Right lobe of liver (tissue), 6 donors: ENCODE measurements at places on chromosomes 7 and 10.

- H3K36me3 ChIP-seq = no peaks in the 10 kb centered on the region
- H3K4me1 ChIP-seq = no peaks in the 10 kb centered on the region
- H3K27me3 ChIP-seq = no peaks in the 10 kb centered on the region
- no peak overlapping the region for H3K4me3 ChIP-seq
- no peak overlapping the region for H3K27ac ChIP-seq
Measured at GRCh38 chr10:3902809-3903410, 117.9 kb upstream of the KLF6 start.

DNA sequence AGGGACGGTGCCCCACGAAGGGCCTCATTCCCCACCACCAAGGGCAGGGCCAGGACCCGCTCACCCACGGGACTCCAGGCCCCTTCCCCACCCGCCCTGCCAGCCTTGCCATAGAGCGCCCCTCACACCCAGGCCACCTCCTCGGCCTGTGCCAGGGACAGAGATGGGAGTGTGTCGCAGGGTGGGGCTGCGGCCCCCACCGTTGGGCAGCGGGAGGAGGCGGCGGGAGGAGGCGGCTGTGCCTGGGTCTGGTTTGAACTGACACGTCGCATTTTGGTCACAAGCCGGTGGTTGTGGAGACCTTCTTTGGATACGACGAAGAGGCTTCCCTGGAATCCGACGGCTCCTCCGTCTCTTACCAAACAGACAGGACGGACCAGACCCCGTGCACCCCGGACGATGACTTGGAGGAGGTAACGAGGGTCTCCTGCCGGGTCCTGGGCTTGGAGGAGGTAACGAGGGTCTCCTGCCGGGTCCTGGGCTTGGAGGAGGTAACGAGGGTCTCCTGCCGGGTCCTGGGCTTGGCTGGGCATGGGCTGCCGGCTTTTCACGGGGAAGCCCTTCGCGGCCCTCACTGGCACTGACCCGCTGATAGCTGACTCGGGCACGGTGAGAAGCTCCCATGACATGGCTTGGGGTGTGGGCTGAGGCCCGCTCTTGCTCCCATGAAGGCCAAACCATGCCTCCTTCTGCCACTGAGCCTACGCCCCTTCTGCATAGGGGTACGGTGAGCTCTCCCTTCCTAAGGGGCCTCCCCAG, 46.4 kb upstream of the DPYSL4 start:
- no peaks in the 10 kb centered on the region for H3K36me3 ChIP-seq
- no peak overlapping the region for H3K27ac ChIP-seq
- H3K4me3 ChIP-seq = no peak overlapping the region
- no peaks in the 10 kb centered on the region for H3K27me3 ChIP-seq
- peak; percentile 14 for DNase-seq
- H3K4me1 ChIP-seq = no peaks in the 10 kb centered on the region

DNA sequence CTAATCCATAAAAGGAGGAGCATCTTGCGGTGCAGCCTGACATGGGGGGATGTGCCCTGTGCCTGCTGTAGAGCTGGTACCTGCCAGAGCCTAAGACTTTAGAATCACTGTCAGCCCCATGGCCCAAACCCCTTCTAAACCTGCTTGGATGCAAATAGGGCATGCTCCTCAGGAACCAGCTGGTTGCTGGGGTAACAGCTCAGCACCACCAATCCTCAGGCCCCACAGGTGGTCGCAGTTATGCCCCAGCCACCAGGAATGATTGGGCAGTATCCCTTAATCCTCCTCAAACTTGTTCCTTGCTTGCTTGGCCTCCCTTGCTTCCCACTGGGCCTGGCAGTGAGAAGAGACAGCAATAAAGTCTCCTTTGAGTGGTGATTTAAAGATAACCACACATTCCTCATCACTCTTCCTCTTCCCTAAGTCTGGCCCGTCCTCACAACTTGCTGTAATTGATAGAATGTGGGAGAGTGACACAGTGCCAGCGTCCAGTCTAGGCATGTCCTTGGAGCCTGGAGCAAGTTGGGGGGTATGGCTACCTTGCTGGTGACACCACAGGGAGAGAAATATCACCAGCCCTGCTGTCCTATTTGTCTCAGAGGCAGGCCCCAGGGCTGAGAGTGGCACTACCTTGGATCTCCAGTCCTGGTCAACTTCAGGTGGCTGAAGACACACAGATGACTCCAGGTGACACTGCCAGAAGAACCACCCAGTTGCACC, 43.0 kb downstream of the VSTM4 start:
- H3K36me3 ChIP-seq = no peaks in the 10 kb centered on the region
- peaks cover 17% of the 10 kb centered on the region for H3K4me1 ChIP-seq
- DNase-seq = no peak
- H3K27me3 ChIP-seq = no peaks in the 10 kb centered on the region

DNA sequence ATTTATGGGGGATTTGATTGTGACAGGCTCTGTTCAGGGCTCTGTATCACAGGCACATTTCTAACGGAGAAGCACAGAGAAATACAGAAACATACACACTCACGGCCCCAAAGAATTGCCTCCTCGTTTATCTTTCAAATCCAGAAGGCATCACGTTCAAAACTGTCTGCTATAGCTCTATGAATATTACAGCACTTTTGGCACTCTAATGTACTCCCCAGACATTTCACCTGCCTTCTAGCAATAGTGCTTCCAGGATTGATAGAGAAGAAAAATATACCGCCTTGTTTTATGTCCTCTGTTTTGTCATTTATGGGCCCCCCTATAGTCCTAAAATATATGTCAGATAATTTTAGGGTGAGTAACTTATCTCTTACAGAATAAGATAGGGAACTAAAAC, 947.5 kb downstream of the ANKRD7 start:
- H3K27ac ChIP-seq = no peak overlapping the region
- H3K4me1 ChIP-seq = no peaks in the 10 kb centered on the region
- H3K36me3 ChIP-seq = no peaks in the 10 kb centered on the region
- no peak overlapping the region for H3K4me3 ChIP-seq
- no peak for DNase-seq

DNA sequence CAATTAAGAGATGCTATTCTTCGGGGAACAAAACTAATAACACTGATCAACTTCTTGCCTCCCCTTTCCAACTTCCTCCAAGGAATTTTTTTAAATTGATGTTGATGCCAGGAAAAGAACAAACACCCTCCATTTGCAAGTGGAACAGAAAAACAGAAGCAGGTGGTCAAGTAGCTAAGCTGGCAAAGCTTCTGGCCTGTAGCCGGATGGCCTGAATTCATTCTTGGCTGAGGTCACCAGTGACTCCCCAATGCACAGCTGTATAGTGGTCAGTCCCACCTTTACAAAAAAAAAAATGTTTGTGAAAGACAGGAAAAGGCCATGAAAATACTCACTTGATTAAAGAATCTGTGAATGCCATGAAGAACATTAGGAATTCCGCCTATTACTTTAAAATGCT, 39.1 kb downstream of the DOCK4 start:
- H3K36me3 ChIP-seq = no peaks in the 10 kb centered on the region
- no peak overlapping the region for H3K4me3 ChIP-seq
- H3K27ac ChIP-seq = no peak overlapping the region
- DNase-seq = no peak
- no peaks in the 10 kb centered on the region for H3K27me3 ChIP-seq

DNA sequence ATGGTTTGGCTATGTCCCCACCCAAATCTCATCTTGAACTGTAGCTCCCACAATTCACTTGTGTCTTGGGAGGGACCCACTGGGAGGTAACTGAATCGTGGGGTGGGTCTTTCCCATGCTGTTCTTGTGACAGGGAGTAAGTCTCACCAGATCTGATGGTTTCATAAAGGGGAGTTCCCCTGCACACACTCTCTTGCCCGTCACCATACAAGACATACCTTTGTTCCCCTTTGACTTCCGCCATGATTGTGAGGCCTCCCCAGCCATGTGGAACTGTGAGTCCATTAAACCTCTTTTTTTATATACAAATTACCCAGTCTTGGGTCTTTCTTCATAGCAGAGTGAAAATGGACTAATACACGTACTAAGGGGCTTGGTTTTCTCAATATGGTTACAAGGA, 106.7 kb downstream of the SFMBT2 start:
- H3K27ac ChIP-seq = no peak overlapping the region
- DNase-seq = no peak
- H3K4me3 ChIP-seq = no peak overlapping the region
- no peaks in the 10 kb centered on the region for H3K4me1 ChIP-seq
- H3K27me3 ChIP-seq = no peaks in the 10 kb centered on the region
- H3K36me3 ChIP-seq = no peaks in the 10 kb centered on the region

- H3K36me3 ChIP-seq = no peaks in the 10 kb centered on the region
- H3K27ac ChIP-seq = no peak overlapping the region
- no peak overlapping the region for H3K4me3 ChIP-seq
- no peaks in the 10 kb centered on the region for H3K4me1 ChIP-seq
- DNase-seq = no peak
Measured at GRCh38 chr7:14478834-14479510, 423.6 kb downstream of the DGKB start.

GRCh38 chr10:36446881-36447280, 678.5 kb upstream of the ANKRD30A start:
- H3K27ac ChIP-seq = no peak overlapping the region
- no peaks in the 10 kb centered on the region for H3K36me3 ChIP-seq
- no peaks in the 10 kb centered on the region for H3K4me1 ChIP-seq
- no peaks in the 10 kb centered on the region for H3K27me3 ChIP-seq
- no peak for DNase-seq

DNA sequence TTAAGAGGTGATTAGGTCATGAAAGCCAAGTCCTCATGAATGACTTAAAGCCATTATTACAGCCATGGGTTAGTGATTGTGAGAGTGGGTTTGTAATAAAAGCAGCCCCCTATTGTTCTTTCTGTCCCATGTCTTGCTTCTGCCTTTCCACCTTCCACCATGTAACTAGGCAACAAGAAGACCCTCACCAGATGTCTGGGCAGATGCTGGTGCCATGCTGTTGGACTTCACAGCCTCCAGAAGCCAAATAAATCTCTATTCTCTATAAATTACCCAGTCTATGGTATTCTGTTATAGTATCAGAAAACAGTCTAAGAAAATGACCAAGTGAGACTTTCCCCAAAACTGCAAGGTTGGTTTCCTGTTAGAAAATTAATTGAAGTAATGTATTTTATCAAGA, 460.3 kb upstream of the ADARB2 start:
- no peak overlapping the region for H3K27ac ChIP-seq
- no peak for DNase-seq
- H3K4me3 ChIP-seq = no peak overlapping the region
- H3K27me3 ChIP-seq = no peaks in the 10 kb centered on the region

DNA sequence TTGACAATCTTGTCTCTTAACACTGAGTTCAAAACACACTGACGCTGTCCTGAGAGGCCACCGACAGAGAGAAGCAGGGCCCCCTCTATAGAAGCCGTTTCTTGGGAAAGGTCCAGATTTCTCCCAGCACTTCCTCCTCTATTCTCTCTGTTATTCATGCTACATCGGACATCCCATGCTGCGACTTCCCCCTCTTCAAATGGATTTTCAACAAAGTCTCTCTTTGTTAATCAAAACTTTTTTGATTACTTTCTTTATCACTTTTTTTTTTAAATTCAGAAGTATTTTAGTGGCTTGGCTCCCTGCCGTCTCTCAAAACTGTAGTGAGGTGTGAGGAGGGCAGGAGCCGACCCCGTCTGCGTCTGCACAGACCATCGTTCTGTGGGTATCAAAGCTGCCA, 298.9 kb upstream of the PITRM1 start:
- no peak overlapping the region for H3K4me3 ChIP-seq
- no peak overlapping the region for H3K27ac ChIP-seq
- no peaks in the 10 kb centered on the region for H3K27me3 ChIP-seq
- H3K36me3 ChIP-seq = no peaks in the 10 kb centered on the region
- no peak for DNase-seq
- no peaks in the 10 kb centered on the region for H3K4me1 ChIP-seq

GRCh38 chr7:70044064-70044463, 445.8 kb downstream of the AUTS2 start:
- H3K27me3 ChIP-seq = no peaks in the 10 kb centered on the region
- H3K36me3 ChIP-seq = no peaks in the 10 kb centered on the region
- H3K4me3 ChIP-seq = no peak overlapping the region
- H3K4me1 ChIP-seq = no peaks in the 10 kb centered on the region

DNA sequence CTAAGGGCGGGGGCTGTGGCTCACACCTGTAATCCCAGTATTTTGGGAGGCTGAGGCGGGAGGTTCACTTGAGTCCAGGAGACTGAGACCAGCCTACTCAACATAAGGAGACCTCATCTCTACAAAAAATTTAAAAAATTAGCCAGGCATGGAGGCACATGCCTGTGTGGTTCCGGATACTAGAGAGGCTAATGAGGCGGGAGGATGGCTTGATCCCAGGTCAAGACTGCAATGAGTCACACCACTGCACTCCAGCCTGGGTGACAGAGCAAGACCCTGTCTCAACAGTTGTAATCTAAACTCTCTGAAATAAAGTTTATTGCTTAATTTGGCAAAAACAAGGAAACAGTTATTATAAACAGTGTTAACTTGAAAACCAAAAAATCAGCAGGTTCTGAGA, 123.3 kb downstream of the USP6NL start:
- no peaks in the 10 kb centered on the region for H3K4me1 ChIP-seq
- no peak overlapping the region for H3K4me3 ChIP-seq
- no peak overlapping the region for H3K27ac ChIP-seq
- no peak for DNase-seq

DNA sequence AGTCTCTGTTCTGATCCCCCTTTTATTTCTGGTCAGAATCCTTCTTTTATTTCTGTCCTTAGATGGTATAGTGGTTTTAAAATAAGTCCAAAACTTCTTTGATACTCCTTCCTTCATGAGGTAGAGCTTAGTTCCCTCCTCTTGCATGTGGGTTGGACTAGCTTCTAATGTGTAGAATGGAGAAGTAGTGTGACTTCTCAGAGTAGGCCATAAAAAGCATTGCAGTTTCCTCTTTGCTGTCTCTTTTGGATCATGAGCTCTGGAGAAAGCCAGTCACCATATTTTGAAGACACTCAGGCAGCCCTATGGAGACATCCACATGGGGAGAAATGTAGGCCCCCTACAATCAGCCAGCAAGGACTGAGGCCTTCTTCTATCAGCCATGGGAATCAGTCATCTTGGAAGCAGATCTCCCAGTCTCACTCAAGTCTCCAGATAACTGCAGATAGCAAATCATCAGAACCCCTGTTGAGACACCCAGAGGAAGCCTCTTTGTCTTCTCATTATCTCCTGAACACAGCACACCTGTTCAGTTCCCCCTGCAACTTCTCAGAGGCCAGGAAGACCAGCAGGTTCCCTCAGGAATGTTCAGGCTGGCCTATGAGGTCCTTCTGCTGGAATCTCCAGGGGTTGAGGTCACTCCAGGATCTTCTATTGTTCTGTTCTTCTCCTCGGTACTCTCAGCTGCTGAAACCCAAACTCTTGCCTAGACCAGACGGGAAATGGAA, 511.9 kb upstream of the ZMIZ1 start:
- H3K27ac ChIP-seq = no peak overlapping the region
- H3K4me3 ChIP-seq = no peak overlapping the region
- H3K4me1 ChIP-seq = no peaks in the 10 kb centered on the region
- no peaks in the 10 kb centered on the region for H3K36me3 ChIP-seq
- no peak for DNase-seq
- no peaks in the 10 kb centered on the region for H3K27me3 ChIP-seq
